ENCODE measurements at places on chromosomes 6 and 20. TPM values are rescaled to one million over a fixed set of nuclear protein-coding genes. Genes with fewer than 3 reads are reported as not detected.

DNA sequence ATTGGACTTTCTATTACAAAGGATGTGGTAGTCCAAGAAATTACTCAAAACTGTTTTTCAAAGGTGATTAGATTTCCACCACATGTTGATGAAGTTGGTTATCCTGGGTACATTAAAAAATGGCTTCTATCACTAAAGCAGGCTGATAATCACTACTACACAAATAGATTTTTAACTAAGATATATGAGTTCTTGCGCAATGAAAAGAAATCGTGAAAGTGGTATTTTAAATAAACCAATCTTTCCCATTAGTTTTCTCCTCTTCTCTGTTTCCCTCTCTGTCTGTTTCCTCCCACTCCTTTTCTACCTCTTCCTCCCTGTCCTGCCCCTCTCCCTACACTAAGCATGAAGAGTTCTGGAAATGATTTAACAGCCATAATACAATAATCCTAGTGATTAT is 487.9 kb upstream of the CITED2 start:
- DNase-seq = no peak

GRCh38 chr6:10970731-10971130 is 73.4 kb downstream of the ELOVL2 start:
- no peak for DNase-seq

- DNase-seq = no peak
These were observed 426.7 kb downstream of the PTPRT start for GRCh38 chr20:42763015-42763414.

MOCS3 gene
- total RNA-seq = 4.7 TPM

All from lower lobe of right lung (tissue), 2 donors.